ENCODE measurements at places on chromosomes 5 and 9. TPM values are rescaled to one million over a fixed set of nuclear protein-coding genes. Genes with fewer than 3 reads are reported as not detected.

DNA sequence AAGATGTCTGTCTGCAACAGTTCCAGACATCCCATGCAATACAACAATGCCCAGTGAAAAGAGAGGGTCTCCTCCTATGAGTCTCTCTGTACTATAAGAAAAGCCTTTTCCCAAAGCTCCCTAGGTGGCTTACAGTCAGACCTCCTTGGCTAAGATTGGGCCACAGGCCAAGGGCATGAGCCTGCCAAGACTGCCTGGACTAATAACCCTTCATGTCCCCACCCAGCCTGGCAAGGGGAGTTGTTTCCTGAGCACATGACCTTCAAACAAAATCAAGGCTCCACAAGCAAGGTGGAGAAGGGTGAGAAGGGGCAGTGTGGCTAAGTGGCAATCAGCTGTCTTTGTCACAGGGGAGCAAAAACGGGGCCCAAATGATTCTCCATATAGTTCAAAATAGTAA lies 75.6 kb upstream of the ZSWIM6 start:
- DNase-seq: no peak

GRCh38 chr5:15010936-15011335 lies 139.4 kb upstream of the ANKH start:
- no peak for DNase-seq

GRCh38 chr5:134046801-134047686 lies 42.3 kb upstream of the VDAC1 start:
- DNase-seq: no peak

DNA sequence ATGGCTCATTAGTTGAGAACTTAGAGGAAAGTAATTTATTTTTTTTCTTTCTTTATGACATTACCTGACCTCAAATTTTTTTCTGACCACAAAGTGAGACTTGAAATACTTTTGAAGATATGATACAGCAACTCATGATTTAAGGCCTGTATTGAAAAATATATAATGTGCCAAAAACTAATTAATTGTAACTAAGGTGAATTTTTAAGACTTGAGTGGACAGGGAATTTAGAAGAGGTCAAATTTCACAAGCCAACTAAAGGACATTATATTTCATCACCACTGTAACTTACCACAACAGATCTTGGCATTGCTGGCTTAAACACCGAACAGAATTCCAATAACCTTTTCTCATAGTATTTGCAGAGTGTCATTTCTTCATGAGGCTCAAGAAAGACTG lies 1.8 kb downstream of the CCNH start:
- no peak for DNase-seq

GRCh38 chr9:121213136-121213806 lies 11.6 kb upstream of the RAB14 start:
- peak; percentile 51 for DNase-seq

The NCS1 gene
- 32.5 TPM for total RNA-seq

GRCh38 chr9:132409828-132410528 lies at the start of gene CFAP77:
Gene CFAP77, plus strand, starts transcription at chr9:132410211. Its CDS starts 61 bp downstream, at chr9:132410272.
- no peak for DNase-seq

GRCh38 chr5:179149278-179149677 lies 89.1 kb downstream of the ZNF354C start:
- no peak for DNase-seq

DNA sequence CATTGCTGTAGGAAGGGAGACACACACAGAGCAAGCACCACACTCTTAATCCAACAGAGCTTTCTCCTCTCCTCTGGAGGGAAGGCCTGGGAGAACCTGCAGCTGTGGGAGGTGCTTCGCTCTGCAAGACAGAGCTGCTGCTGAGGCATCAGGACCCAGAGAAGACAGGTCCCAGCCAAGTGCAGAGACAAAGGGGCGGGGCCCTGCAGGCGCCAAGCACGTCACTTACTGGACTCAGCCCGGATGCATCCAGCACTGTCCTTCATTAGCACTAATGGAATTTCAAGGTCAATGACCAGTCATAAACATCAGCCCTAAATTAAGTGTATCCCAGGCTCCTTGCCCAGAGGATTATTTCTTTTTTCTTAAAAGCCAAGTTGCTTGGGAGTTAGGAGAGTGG lies 337.1 kb upstream of the PANK3 start:
- DNase-seq: no peak

GRCh38 chr5:163508753-163509152 lies 3.3 kb downstream of the MAT2B start:
- DNase-seq: no peak

- no peak for DNase-seq
Measured at GRCh38 chr9:81717061-81717746, 27.9 kb upstream of the TLE1 start.

DNA sequence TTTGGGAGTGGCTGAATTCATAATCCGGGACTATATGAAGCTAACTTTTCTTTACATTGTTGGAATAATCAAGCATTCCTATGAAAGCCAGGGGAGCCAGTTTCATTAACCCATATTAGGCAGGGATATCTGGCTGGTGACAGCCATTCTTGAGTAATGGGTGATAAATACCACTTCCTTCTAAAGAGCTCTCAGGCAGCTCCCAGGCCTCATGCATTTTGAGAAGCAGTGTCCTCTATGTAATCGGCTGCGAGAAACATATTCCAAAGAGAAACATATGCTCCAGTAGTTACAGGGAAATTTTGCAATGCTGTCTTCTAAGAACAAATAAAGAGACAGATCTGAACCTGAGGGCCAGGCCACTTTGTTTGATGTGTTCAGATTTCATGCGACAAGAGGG lies 83.1 kb downstream of the MSX2 start:
- DNase-seq: no peak

DNA sequence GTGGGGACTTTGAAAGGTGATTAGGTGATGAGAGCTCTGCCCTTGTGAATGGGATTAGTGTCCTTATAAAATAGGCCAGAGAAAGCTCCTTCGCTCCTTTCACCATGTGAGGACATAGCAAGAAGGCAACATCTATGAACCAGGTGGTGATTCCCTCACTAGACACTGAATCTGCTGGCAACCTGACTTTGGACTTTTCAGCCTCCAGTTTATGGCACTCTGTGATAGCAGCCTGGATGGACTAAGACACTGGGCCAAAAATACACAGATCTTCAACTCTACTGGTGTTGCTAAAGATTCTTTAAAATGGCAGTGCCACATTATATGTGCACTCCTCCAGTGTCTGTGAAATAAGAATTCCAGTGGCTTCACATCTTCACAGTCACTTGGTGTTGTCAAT lies 41.2 kb upstream of the COL15A1 start:
- DNase-seq: no peak

- no peak for DNase-seq
Measured at GRCh38 chr5:139748505-139748826, 47.1 kb upstream of the PSD2 start.

GRCh38 chr9:4780651-4781050 lies 12.1 kb upstream of the RCL1 start:
- no peak for DNase-seq

The STPG3 gene
- not detected for total RNA-seq

The OCLN gene
- total RNA-seq: 18.2 TPM

DNA sequence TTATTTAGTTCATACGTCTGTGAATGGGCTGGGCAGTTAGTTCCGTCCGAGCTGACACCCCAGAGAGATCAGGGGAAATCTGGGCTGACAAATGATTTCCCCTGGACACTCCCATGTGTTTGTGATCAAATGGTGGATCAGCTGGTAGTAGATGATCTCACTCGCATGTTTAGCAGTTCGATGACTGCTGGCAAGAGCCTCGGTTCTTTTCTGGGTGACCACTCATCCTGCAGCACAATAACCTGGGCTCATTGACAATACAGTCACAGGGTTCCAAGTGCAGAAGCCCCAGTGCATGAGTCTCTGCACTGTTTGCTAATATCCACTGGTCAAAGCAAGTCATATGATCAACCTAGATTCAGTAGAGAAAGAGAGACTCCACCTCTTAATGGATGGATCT lies 155.9 kb downstream of the NR2F1-AS1 start:
- DNase-seq: no peak
